ENCODE measurements at places on chromosomes 16 and 17.

- DNase-seq, result no peak
These were observed 34.6 kb downstream of the GRIN2C start for GRCh38 chr17:74824961-74825627.

DNA sequence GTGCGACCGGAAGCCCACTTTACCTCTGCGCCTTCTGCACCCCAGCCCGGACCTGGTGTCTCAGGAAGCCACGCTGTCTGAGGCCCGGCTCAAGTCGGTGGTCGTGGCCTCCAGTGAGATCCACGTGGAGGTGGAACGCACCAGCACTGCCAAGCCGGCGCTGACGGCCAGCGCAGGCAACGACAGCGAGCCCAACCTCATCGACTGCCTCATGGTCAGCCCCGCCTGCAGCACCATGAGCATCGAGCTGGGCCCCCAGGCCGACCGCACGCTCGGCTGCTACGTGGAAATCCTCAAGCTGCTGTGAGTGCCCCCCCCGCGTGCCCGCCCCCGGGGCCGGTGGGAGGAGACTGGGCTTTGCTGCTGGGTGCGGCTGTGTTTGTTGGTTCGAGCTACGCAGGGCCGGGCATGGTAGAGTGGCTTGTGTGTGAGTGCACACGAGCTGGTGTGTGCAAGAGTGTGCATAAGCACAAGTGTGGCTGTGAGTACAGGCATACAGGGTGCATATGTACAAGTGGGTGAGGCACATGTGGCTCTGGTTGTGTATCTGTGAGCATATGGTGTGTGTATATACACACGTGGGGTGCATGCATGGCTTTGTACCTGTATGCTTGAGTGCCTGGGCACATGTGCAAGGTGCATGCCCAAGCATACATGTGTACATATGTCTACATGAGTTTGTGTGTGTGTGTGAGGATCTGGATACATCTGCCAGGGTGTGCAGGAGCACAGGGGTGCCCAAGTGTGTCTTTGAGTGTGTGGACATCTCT lies 100.6 kb upstream of the PLCG2 start:
- no peak for DNase-seq

DNA sequence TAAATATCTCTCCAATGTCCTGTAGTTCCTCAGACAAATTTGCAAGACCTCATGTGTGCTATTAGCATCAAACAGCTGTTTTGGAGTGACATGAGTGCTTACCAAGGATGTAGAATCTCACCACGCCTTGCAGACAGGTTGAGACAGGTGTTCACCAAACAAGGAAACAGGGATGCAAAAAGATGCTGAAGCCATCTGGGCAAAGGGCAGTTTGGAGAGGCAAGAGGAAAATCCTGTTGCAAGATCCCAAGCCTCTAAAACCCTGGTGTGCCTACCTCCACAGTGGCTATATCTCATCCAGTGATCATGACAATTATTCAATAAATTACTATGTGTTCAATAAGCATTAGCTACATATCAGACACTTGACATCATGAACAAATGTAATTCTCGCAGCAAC lies 373.7 kb downstream of the SOX9 start:
- DNase-seq, result no peak

- no peak for DNase-seq
These were observed 31.3 kb downstream of the DCUN1D3 start for GRCh38 chr16:20868890-20869289.

DNA sequence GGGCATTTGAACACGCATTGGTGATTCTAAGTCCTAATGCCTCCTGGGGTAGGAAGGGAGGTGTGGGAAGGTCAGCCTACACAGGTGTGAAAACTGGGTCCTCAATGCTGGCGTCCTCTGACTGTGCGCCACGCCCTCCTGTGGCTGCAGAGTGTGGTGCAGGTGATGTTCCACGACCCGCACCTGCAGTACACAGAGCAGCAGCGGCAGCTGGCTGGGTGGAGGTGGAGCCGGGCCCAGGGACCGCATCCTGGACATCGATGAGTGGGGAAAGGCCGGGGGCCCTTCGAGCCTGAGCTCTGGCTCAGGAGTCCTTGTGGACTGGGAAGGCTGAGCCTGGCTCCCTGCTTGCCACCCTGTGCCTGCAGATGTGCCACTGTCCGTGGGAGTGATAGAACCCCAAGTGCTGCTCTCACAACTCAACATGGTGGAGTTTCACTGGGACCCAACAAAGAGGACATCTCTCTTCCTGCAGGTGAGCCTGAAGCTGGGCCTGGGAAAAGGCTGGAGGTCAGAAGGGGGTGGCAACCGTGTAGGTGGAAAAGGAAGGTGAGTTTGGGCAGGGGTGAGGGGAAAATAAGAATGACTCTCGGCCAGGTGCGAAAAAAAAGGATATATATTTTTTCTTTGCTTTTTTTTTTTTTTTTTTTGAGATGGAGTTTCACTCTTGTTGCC lies 14.0 kb upstream of the STAC2 start:
- DNase-seq, result no peak

DNA sequence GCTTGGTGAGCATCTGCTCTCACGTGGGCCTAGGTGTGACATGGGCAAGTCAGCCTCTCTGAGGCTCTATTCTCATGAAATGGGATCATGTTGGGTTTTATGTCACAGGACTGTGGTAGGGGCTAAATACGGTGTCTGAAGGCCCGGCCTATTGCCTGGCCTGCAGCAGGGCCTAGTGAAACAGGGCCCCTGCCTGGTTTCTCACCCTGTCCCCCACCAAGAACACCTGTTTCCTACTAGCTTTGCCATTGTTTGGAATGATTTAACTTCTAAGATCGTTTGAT lies 29.1 kb downstream of the POLR3E start:
- no peak for DNase-seq

DNA sequence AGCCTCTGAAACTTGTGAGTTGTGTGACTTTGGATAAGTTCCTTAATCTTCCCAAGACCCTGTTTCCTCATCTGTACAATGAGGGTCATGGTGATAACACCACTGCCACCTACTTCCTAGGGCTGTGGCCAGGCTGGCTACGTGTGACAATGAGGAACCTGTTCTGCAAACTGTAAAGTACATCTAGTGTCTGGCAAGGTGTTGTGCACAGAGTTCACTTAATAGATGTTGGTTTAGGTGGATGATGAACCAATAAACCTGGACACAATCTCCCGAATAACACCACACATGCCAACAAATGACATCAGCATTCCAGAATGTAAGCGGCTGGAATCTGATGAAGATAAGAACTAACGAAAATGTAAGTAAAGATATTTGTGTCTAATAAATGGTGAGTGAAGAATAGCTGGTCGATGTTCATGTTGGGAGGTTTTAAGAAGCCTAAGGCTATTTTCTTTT lies 82.3 kb downstream of the MARCHF10 start:
- DNase-seq, result no peak

GRCh38 chr17:38870259-38871165 lies 654 bp downstream of the LASP1 start:
- no peak for DNase-seq

DNA sequence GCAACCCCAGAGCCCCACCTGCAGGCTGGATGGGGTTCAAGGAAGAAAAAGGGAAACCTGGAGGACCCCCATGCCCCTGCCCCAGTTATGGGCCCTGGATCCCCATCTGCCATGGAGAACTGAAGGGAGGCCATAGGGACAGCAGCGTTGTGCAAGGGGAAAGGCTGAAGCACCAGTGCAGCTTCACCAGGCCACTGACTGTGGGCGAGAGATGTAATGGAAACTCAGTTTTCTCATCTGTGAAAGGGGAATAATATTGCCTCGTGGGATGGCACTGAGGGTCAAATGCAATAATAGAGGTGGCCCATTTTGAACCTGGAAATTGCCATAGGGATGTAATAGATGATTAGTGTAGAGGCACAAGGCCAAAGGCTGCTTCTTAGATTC lies 9.9 kb upstream of the TSPOAP1 start:
- DNase-seq, result no peak

DNA sequence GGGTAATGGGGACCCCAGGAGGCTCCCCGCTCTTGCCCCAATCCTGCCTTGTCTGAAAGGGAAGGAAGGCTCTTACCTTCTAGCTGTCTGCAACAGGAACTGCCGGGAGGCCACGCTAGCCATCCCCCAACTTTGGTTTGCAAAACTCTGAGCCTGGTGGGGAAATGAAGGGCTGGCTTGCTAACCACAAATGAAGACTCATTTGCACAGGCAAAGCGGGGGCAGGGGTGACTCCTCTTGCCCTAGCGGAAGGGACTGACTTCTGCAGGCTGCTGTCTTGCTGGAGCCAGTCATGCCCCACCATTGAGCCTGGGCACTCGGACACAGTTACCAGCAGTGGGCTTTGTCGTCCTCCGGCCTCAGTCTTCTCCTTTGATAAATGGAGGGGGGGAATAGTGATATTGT lies 52.6 kb downstream of the PLCG2 start:
- no peak for DNase-seq

DNA sequence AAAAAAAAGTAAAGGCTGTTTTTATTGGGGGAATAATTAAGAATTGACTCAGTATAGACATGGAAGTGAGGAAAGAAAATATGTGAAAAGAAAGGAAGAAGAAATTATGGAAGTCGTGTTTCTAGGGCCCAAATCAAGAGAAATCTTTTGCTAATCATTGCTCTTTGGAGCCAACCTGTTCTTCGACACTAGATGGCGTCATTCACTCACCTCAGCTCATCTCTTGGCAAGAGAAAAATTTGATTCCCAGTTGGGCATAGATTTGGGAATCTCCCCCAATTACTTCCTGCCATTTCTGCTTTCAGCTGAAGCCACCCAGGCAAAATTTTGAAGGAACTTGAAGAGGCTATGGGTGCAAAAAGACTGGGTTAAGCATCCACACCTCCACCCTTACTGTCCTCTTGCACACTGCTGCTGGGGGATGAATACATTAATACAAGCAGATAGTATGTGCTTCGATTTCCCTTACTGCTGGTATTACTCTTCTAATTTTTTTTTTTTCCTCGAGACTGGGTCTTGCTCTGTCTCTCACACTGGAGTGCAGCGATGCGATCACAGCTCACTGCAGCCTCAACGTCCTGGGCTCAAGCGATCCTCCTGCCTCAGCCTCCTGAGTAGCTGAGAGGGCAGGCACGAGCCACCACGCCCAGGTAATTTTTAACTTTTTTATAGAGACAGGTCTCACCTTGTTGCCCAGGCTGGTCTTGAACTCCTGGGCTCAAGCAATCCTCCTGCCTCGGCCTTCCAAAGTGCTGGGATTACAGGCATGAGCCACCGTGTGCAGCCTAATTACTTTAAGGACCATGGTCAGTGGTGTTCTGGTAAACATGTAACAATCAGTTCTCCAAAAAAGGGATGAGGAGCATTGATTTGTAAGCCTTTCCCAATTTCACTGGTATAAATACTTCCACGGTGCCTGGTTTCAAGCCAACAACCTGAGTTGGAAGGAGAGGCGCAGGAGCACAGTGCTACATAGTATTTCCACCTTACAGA lies 13.5 kb downstream of the PSMD7 start:
- peak; percentile 53 for DNase-seq

DNA sequence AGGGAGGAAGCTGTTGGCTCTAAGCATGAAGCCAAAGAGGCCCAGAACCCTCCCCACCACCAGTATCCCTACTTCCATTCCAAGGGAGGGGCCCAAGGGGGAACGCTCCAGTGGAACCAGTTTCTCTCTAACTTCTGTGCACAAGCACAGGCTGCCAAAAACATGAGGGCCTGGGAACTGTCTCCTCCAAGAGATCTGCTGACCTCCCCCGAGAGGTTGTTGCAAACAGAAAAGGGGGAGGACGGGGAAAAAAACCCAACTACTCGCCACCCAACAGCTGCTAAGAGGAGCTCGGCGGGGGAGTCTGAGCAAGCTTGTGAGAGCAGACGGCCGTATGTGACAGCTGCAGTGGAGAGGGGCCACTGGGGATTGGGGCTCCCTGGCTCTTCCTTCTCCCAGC lies 15.7 kb upstream of the SLC35B1 start:
- DNase-seq, result no peak

Data from 8988T (cell line).